ENCODE measurements at places on chromosomes 16 and 17. TPM values are rescaled to one million over a fixed set of nuclear protein-coding genes. Genes with fewer than 3 reads are reported as not detected.
A peak's percentile ranks its signal among the peaks of the same experiment; 100 is the strongest.

DNA sequence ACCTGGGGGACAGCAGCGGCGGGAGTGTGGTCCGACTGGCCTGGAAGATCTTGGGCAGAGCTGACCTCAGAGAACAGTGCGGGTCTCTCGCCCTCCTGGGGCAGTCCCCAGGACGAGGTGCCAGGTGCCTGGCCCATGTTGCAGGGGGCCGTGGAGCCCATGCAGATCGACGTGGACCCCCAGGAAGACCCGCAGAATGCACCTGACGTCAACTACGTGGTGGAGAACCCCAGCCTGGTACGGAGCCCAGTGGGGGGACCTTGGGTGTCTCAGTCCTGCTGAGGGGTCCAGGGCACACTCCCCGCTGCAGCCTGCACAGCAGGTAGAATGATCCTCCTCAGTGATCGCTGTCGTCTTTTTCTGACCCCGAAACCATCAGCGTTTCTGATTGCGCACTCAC lies 1.4 kb downstream of the GPS1 start:
- no peak for DNase-seq

DNA sequence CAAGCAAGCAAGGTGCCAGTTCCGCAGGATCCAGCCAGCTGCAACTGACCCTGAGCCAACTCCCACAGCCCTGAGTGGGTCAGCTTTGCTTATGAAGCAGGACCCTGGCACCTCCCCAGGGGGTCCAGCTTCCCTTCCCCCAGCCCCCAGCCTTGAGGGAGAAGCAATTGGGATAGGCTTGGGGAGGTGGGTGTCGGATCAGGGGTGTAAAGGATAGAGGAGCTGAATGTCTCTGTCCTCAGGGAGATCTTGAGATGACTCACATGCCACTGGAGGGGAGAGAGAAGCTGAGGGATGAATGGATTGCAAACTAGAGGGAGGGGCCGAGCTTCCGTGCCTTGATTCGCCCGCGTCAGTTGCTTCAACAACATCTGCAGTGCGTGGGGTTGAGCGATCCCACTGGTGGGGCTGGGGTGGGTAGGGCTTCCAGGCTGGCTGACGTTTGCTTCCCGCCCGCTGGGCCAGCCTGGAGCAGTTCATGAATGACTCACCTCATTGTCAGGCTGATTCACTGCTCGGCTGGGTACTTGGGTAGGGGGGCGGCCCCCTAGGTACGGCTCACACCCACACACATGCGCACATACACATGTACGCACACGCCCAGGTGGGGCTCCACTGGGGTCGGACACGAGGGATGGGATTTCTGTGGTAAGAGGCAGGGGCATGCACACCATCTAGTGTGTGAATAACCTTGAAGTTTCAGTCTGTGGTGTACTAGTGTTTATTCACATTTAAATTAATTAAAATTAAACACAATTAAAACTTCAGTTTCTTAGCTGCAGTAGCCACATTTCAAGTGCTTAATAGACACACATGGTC lies 3.6 kb upstream of the HROB start:
- peak; percentile 75 for DNase-seq

- DNase-seq = no peak
These were observed 450 bp upstream of the C1QBP start for GRCh38 chr17:5439446-5439764.

- no peak for DNase-seq
These were observed 2046.8 kb downstream of the TP53TG3F start for GRCh38 chr16:35506018-35506897.

DNA sequence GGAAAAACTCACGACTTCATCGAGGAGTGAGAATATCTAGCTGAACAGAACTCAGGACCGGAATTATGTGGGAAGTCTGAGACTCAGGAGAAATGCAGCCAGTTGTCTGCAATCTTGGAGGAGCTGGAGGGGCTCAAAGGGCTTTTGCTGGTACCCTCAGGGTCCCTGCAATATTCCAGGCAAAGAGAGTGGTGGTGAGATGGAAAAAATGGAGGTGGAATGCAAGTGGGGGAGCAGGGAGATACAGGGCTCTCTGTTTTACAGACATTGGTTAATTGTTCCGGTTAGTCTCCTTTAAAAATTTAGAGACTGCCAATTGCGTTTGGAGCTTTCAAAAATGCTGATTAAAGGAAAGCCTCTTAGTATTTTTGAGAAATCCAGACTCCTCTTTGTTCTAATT lies 18.2 kb upstream of the HP start:
- DNase-seq = no peak

- no peak for DNase-seq
These were observed 288.8 kb downstream of the NPIPA8 start for GRCh38 chr16:18047761-18048160.

The FBXL19 gene
- polyA plus RNA-seq = 35.4 TPM

The IL17C gene
- not detected for polyA plus RNA-seq

The C17orf58 gene
- polyA plus RNA-seq = 20.0 TPM
